ENCODE measurements at places on chromosomes 3 and 15.
A peak's percentile ranks its signal among the peaks of the same experiment; 100 is the strongest.

DNA sequence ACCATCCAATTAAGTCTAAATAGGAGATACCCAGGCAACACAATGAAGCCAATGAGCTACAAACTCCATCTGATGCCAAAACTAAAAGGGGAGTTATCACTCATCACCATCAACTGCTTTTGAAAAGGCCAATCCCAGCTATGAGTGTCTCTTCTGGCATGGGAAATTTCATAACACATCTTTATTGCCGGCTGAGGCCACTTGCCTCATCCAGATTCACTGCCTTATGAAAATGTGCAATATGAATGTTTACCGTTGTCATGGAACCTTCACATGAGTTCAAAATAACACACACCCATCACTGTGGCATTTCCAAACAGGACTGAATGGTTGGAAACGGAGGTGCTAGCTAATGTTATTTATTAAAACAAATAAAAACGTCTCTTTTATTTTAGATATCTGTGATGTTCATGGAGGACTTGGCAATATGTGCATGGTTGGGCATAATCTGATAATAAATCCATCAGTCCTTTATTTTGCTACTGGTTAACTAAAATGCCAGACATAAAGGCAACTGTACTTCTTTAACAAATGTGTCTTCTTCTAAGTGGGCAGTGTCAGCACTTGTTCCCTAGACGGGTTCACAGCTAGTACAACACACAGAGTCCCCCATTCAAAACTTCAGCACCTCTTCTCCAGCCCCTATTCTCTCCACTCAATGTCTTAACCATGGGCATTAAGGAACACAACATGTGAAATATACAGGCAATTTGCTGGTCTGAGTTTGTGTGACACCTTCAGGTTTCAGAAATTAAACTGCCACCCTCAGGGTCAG lies 143.9 kb downstream of the MAGI1 start:
- peak; percentile 47 for DNase-seq

GRCh38 chr15:95761501-95762165 lies 568.9 kb upstream of the NR2F2 start:
- no peak for DNase-seq

- DNase-seq, result peak; percentile 11
Measured at GRCh38 chr3:100040451-100041225, 73.7 kb downstream of the FILIP1L start.

- DNase-seq, result no peak
Measured at GRCh38 chr3:108036984-108037741, 53.7 kb downstream of the CD47 start.

DNA sequence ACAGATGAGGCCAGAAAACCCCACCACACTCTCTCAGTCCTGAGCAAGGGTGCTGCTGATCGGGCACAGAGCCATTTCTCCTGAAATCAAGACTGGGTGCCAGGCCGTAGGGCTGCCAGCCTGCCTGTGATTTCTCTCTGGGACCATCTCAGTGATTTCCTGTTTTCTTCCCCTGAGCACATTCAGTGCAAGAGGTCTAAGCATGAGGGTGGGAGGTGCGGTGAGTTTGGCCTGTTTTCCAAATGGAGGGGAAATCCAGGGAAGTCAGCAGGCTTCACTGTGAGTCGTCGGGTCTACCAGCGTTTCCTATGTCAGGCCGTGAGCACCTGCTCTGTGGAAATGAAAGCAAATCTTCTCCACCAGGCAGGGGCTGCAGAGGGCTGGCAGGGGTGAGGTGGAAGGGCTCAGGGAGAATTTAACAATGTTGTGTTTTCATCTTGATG lies 82.3 kb downstream of the ST6GAL1 start:
- peak; percentile 43 for DNase-seq

DNA sequence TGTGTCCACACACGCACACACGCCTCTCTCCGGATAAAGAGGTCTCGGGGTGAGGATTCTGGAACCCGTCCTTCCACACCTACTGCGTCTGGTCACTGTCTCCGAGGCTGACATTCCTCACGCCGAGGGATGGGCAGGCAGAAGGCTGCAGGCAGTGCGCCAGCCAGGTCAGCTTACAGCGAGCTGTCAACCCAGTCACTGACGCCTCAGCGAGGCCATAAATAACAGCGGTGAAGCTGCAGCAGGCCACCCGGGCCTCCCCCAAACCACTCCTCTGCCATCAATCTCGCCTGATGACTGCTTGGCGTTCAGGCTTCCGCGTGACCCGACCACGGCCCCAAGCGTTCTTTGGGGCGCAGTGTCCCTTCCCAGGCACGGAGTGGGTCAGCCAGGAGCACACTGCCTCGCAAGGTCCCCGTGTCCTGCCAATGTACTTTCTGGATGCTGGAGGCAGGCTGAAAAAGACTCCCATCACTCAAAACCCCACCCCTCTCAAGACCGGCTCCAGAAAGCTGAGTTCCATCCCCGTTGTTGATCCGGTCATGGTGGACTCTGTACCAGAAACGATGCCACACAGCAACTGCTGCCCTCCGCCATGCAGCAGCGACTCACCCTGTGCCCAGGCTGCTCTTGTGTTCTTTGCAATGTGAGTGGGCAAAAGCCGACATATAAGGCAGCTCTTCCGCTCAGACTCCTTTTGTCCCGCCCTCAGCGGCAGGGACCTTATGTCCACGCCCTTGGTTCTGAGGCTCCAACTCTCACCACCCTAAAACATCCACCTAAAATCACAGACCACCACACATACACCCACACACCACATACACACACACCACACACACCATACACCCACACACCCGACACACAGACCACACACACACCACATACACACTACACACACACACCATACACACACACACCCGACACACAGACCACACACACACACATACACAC lies 27.1 kb downstream of the CPN2 start:
- no peak for DNase-seq

DNA sequence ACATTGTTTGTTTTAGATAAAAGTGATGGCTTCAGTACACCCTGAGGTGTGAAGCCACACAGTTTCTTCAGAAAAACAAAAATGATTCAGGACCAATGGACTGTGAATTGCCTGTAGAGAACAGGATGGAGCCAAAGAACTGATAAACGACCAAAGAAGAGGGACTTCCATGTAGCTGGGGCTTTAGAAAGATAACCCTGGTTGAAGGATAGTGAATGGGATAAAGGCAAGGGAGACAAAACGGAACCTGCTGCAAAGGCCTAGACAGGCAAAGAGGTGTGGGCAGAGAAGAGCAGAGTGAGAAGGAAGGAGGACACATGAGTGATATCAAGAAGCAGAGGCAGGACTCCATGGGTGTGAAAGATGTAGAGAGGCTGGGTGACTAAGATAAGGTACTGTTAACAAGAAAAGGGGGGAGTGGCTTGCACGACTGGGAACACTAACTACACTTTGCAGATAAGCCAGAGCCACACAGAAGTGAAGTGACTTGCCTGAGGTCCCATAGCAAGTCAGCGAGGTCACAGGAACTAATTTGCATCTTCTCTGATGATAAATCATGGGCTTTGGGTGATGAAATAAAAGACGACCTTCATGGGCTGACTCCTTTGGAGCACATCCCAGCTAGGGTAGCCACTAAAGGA lies 44.3 kb downstream of the RAB6B start:
- no peak for DNase-seq

DNA sequence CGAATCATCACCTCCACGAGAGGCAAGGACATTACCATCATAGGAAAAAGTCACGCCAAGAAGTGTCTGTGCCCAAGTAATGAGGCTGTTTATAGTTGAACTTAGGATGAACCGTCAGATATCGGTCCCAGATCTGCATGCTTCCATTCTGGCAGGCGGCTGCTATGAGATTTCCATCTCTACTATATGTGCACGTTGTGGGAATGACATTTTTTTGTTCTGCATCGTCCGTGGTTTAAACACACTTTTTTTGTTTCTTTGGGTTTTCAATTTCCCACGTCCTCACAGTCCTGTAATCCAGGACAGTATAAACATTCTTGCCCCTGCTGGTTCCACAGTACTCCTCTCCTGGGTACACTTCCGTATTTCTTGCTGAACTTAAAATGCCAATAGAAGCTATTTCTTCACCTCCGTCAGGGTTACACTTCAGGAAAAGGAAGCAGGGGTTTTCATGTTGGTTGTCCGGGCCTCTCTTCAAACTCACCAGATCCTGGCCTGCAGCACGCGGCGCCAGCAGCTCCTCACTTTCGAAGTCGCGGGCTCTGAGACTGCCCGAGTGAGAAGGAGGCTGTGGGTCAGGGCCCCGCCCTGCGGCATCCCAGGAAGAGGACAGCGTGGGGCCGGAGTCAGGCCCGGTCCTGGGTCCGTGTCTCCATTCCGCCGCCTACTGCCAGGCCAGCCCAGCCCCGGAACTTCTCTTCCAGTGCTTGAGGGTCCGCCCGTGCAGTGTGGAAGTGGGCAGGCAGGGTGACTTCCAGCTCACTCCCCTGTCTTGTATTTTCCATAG lies 9.8 kb upstream of the TM4SF4 start:
- no peak for DNase-seq

- DNase-seq, result no peak
Measured at GRCh38 chr3:49801160-49801559, 1.5 kb upstream of the CDHR4 start.

GRCh38 chr15:52006702-52007340 lies 12.2 kb upstream of the MAPK6 start:
- DNase-seq, result no peak

DNA sequence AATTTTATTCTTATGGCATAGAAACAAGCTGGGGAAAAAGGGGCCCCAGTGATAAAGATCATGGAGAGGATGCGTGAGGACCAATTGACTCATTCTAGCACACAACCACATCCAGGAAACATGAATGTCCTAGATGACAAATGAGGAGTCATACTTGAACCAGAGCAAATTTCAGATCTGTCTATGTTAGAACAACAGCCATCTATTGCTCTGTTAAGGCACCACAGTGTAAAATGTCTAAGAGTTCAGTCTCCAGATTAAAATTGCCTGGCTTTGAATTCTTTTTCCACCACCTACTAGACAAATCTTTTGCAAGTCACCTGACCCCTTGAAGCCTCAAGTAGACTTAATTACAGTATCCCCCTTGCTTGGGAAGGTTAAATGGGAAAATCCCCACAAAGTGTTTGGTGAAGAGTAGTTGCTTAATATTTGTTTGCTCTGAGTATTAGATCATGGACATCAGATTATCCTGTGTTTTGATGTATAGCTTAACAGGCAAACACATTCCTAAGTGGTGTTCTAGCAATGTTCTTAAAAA lies 258.7 kb upstream of the TGFBR2 start:
- DNase-seq, result peak; percentile 54

DNA sequence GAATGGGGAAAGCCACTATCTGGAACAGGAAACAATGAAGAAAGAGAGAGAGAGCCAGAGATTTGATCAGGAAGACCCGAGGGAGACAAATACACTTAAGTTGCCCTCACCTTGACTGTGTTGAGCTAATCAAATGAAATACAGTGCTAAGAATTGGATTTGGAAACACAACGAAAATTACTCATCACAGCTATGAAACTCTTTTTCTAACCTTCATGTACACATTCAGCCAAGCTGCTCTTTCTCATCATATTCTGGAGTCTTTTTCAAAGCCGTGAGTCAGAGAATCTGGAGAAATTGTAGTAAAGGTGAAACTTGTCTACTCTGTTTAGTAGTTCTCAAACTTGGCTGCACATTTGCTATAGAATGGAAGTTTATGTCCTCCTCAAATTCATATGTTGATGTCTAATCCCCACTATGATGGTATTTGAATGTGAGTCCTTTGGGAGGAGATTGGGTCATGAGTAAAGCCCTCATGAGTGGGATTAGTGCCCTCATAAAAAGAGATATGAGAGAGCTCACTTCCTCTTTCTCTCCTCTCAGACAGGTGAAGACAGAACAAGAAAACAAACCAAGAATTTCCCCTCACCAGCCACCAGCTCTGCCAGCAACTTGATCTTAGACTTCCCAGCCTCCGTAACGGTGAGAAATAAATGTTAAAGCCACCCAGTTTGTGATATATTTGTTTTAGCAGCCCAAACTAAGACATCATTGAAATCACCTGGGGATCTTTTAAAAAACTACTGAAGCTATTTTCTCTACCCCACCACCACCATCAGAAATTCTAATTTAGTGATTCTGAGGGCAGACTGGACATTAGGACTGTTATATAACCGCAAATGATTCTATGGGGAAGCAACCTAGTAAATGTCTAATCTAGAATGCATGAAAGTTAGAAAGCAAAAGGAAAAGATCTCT lies 143.6 kb upstream of the GRM7 start:
- no peak for DNase-seq

- no peak for DNase-seq
Measured at GRCh38 chr3:61682671-61683548, 121.5 kb downstream of the PTPRG start.

- DNase-seq, result no peak
Measured at GRCh38 chr15:44094781-44095180, 100.3 kb downstream of the FRMD5 start.

GRCh38 chr15:47460795-47461573 lies 256.3 kb upstream of the SEMA6D start:
- no peak for DNase-seq

GRCh38 chr3:37338500-37338899 lies 164.1 kb upstream of the LRRFIP2 start:
- peak; percentile 57 for DNase-seq

DNA sequence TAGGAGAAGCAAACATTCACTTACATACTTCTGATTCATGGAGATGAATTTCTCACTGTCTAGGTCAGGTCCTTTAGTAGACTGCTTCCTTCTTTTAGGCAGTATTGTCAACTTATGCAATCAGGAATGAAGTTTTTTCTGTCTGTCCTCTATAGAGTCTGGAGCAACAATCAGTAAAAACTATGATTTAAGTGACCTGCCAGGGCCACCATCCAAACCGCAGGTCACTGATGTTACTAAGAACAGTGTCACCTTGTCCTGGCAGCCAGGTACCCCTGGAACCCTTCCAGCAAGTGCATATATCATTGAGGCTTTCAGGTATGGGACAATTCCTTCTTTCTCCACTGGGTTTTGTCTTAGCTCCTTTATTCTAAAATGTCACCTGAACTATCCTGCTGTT lies 523.1 kb downstream of the ROBO2 start:
- no peak for DNase-seq

DNA sequence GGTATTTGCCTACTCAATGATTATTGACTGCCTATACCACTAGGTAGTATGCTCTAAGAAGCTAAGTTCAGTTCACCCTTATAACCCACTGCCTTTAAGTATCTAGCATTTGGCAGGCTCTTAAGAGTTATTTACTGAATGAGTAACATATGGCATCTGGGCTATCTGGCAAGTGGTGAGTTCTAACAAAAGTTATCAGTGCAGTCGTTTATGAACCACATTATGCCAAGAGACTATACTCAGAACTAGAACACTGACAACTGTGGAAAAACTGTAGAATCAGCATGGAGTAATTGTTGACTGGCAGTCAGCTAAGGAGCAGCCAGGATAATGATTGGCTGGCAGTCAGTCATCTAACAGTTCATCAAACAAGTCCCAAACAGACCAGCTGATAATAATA lies 25.8 kb downstream of the RAF1 start:
- DNase-seq, result peak; percentile 59
